HT-29 (cell line): ENCODE measurements at places on chromosomes 11 and 22. TPM values are rescaled to one million over a fixed set of nuclear protein-coding genes. Genes with fewer than 3 reads are reported as not detected.

DNA sequence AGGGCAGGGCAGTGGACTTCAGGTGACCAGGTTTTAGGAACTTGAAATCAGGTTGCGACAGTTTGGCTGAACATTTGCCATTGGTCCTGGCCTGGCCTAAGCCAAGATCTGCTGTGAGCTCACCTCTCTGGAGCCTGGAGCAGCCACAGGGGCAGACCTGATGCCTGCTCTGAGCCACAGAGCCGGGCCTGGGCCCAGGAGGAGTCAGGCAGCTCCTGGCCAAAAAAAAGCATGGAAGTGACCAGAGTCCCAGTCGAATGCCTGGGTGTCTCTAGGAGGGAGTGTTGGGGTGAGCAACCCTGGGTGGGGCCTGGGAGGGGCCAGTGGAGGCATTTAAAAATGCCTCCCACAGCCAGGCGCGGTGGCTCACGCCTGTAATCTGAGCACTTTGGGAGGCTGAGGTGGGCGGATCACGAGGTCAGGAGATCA, 6.0 kb upstream of the OMP start:
- DNase-seq = no peak

DNA sequence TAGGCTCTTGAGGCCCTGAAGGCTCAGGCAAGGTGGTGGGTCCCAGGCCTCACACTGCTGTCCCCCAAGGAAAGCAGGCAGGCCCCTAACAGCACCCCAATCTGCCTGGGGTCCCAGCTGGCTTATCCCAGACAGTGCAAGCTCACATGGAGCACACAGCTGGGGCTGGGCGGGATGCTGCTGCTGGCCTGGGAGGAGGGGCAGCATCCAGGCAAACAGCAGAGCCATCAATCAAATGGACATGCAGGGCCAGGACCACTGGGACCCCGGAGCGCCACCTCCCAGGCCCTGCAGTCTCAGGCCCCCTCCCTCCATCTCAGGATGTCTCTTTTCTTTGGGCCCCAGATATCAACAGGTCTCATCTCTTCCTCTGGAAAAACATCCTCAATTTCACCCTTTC, 140.3 kb downstream of the BRD1 start:
- DNase-seq = no peak

DNA sequence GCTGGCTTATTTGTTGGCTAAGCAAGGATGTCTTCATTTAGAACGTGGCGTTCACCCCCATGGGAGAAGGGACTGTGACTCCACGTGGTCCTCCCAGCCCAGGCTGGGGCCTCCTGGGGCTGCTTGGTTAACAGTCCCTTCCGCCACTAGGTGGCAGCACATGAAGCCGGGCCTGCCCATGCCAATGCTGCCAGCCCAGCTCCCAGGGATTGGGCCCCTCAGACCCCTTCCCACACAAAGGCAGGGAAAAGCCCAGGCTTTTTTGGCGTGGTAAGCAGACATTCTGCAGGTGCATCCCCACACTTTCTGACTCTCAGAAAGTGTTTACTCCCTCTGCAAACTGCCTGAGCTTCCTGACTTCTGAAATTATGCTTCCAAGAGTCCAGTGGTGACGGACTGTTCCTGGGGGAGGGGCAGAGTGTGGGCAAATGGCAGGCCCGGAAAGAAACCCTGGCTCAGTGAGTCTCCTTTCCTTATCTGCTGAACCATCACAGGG, 3.1 kb downstream of the CBX6 start:
- DNase-seq = peak; percentile 68

DNA sequence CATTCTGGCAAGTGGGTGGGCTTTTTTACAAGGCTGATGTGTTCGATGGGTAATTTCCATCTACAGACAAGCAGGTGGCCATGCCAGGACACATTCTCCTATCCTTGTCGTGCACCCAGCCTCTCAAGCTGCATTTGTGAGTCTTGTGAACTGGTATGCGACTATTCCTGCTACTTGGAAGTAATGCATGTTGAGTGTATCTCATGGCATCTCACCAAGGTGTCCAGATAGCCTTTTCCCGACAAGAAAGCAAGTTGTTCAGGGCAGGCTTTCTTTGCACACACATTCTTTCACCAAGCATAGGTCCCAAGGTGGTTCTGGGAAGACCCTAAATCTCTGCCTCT, 18.8 kb upstream of the SYT13 start:
- no peak for DNase-seq

DNA sequence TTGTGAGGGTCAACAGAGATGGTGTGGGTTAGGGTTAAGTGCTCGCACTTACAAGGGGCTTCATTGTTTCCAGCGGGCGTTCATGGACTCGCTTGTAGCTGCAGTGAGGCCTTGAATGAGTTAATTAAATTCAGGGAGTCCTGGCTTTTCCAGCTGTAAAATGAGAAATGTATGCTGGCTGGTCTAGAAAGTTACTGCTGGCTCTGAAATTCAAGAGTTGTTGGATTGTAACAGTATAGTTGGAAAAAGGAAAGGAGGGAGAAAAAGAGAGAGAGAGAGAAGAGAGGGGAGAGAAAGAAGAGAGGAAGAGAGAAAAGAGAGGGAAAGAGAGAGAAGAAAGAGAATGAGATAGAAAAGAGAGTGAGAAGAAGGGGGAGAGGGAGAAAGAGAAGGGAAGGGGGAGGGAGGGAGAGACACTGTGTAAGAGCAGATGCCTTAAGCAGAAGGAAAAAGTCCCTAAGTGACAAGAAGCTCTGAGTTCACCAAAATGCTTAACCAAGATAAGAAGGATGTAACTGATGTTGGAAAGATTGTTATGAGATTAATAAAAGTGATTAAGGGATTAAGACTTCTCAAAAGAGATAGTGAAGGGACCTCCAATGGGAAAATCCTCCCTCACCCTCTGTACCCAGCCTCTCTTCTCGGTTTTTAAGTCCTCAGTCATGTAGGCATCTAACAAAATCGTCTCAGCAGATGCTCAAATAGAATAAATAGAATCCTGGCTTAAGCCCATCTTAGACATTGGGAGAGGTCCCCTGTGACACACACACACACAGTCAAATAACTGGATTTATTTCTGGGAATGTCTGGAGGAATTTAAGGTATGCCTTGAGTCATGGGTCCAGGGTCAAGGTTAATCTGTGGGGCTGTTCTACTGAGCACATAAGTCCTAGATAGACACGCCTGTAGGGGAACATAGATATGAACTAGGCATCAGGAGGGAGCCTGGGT, 477.9 kb downstream of the MIAT start:
- no peak for DNase-seq

DNA sequence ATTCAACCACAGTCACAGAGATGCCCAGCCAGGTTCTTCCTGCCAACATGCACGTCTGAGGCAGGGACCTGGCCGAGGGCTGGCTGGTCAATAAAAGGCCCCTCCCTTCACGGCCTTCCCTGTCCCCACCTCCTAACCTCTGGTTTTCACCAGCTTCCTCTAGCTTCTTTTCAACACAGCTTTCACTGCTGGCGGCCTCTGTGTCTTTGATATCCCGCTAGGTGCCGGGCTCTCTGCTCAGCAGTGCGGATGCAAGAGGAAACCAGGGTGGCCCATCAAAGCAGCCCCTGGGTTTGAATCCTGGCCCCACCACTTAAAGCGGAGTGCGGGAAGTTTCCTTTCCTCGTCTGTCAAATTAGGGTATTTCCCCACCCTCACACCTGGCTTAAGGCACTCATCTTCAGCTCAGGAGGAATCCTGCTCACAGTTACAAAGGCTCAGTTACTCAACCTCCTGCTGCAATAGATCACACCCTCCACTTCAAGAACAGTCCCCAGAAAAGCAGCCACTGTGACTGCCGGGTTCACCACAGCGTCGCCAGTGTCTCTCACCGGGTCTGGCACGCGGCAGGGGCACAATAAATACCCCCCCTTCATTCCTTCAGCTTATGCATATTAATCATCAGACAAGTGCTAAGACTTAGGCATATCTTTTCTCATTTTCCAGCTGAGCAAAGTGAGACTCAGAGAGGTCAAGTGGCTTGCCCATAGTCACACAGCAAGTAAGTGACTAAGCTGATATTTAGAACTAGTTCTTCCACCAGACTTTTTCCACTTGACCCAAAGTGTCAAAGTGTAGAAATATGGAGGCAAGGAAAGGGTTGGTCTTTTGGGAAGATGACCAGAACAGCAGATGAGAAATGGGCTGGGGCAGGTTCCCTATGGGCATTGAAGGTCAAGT, 45.7 kb downstream of the TXN2 start:
- DNase-seq = peak; percentile 72

Gene SMTNL1
- total RNA-seq = not detected in 2 replicates

Gene TMEM223
- total RNA-seq = 77.3 and 79.3 TPM in 2 replicates
